ENCODE measurements at places on chromosomes 3 and 15.

DNA sequence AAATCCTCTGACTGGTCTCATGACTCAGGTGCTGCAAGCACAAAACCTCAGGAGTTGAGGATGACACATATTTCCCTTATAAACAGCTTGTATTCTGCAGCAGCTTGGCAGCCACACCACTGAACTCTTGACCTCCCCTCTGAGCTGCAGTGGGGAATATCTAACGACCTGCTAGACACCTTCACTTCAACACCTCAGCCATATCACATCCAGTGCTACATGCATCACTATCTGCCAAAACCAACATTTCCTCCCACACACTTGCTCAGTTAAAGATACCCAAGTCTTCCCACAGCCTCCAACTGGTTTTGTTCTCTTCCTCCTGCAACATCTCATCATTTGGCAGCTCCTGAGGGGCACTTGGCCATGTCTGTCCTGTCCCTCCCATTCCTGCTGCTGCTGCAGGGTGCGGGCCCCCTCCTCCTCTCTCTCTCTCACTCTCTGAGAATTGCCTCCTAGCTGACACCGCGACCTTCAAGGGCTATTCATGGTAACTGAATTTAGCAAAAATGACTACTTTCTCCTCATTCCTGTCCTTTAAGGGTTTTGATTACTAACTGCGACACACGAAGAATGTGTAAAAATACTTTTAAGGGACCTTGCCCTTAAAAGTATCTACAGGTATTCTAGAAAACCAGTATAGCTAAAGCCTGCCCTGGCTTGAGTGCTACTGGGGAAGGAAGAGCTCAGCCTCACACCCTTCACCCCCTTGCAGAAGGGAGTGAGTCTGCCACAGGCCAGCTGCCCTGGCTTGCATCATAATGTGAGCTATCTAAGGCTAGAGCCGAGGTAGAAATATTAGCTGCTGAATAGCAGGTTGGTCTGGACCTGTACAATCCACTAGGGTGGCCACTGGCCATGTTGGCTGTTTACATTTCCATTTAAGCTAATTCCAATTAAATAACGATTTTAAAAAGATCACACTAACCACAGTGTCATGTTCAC, 5.0 kb upstream of the CCR9 start:
- no peak for DNase-seq

- no peak for DNase-seq
Measured at GRCh38 chr15:73872346-73872745, 1.0 kb upstream of the TBC1D21 start.

DNA sequence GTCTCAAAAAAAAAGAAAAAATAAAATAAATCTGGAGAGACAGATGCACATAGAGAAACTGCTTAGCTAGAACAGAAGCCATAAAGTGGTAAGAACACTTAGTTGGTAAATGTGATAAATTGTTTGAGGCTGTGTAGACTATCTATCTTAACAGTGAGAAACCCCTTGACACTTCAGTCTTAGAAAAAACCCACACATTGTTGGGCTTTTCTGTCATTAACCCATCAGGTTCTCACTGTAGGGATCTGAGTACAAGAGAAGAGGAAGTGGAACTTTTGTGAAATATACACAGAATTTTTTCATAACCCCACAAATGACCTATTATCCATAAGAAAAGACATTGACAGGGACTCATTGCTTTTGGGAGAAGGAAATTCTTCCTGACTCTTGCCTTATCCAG, 24.4 kb downstream of the TP63 start:
- no peak for DNase-seq

- peak; percentile 6 for DNase-seq
Measured at GRCh38 chr15:29208352-29208751, 61.3 kb downstream of the NSMCE3 start.

DNA sequence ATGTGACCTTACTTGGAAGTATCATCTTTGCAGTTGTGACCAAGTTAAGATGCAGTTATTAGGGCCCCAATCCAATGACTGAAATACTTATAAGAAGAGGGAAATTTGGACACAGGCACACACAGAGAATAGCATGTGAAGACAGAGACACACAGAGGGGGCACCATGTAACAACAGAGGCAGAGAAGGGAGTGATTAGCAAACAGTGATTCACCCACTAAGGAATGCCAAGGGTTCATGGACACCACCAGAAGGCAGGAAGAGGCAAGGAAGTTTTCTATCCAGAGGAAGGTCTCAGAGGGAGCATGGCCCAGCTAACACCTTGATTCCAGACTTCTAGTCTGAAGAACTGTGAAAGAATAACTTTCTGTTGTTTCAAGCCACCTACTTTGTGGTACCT, 25.0 kb downstream of the SIDT1 start:
- no peak for DNase-seq

- no peak for DNase-seq
Measured at GRCh38 chr3:58269356-58269755, 31.8 kb downstream of the ABHD6 start.

- DNase-seq = no peak
Measured at GRCh38 chr3:21500834-21501233, 250.2 kb downstream of the ZNF385D start.

DNA sequence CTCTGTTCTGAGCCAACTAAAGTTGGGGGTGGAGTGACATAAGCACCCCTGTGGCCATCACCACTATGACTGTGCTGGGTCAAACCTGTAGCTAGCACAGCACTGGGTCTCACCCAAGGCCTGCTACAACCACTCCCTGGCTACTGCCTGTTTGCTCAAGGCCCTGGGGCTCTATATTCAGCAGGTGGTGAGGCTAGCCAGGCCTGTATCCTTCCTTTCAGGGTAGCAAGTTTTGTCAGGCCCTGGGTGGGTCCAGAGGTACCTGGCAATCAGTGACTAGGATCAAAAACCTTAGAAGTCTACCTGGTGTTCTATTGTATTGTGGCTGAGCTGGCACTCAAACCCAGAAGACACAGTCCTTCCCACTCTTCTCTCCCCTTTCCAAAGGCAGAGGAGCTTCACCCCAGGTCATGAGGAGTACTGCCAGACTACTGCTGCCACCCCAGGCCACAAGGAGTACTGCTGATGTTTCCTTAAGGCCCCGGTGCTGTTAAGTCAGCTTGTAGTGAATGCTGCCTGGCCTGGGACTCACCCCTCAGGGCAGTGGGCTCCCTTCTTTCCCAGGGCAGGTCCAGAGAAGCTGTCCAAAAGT, 170.8 kb downstream of the IGSF11 start:
- no peak for DNase-seq

GRCh38 chr3:120425572-120426250, 25.1 kb downstream of the FSTL1 start:
- DNase-seq = peak; percentile 72

GRCh38 chr3:130950641-130951040, 56.8 kb downstream of the ATP2C1 start:
- no peak for DNase-seq

DNA sequence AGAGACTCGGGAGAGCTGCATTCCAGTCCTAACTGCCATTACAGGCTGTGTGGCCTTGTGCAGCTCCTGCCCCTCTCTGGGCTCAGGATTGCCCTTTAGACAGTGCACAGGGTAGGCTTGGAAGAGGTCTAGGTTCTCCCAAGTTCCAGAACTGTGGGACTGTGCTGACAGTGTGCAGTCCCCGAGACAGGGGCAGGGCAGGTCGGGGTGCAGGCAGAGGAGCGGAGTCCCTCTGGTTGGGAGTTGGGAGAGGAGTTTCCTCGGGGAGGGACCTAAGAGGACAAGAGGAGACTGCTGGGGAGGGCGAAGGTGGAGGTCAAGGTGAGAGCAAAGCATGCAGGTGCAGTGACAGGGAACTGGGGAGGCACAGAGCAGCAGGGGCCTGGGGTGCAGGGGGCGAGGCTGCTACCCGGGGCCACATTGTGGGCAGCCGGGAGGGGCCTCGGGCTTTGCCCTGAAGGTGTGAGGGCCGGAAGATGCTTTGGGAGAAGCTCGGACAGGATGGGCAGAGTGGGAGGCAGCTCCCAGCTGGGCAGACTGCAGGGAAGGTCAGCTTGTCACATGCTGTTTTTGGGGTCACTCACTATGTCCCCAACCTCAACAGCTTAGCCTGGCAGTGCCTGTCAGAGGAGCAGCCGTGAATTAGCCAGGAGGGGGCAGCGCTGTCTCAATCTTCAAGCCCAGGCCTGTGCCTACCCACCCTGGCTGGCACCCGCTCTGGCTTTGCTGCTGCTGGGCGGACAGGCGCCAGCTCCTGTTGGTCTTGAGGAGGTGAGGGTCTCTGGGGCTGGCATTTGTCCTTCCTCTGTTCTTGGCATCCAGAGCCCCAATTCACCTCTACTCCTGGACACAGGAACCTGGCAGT, 15.4 kb upstream of the CSPG4 start:
- DNase-seq = peak; percentile 48

DNA sequence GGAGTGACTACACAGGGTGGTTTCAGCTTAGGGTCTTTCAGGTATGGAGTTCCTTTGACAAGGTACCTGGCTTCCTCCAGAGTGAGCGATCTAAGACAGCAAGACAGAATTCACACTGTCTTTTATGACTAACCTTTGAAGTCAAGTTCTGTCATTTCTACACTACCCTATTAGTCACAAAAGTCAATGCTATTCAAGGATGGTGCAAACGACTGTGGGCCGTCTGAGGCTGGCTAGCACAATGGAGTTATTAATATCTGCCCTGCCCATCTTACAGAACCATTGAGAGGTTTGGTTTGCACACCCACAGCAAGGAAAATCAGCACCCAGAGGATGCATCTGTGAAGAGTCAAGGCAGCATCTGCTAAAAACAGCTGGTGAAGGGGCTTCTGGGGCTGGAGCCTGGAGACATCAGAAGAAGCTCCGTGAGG, 62.9 kb upstream of the XCR1 start:
- no peak for DNase-seq

Measured in thyroid gland (tissue), 4 donors.